Astrocyte of the hippocampus (primary cell): ENCODE measurements at places on chromosomes 11 and 22.
A peak's percentile ranks its signal among the peaks of the same experiment; 100 is the strongest.

DNA sequence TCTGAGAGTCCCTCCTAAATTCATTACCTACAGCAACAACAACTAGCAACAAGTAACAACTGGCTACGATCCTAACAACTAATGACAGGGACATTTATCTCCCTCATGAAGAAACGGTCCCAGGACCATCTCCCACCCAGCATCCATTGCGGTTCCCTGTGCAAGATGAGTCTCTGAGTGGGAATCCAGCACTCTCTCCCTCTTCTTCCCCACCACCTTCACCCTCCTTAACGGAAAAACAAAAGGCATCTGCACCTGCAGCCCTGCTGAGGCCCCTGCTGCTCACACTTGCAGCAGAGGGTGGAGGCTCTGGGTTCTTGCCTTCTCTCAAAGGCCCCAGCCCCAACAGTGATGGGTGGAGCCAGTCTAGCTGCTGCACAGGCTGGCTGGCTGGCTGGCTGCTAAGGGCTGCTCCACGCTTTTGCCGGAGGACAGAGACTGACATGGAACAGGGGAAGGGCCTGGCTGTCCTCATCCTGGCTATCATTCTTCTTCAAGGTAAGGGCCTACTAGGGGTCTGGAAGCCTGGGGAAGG, at the start of gene CD3G:
Gene CD3G (plus strand): TSS at position 364 of the 535 bp plus-strand sequence. CDS start 80 bp downstream, at position 444.
- DNase-seq = no peak

- peak; percentile 87 for DNase-seq
Observed at GRCh38 chr11:33936725-33937604, 45.1 kb upstream of the LMO2 start.

DNA sequence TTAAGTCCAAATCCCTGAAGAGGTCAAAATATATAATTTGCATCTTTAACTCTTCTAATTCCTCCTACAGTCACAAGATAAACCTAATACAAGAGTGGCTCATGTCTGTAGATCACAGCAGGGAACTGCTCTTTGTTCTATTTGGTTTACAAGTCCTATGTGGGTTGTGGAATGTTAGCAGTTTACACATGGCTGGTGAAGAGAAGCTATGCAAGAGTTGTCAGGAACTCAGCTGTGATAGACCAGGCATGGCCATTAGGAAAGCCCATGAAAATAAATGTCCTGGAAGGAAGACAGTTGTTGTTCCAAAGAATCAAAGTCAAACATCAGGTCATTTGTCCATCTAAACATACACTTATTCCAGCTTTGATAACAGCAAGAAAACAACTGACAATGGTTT, 312.4 kb upstream of the PITPNB start:
- peak; percentile 83 for DNase-seq

GRCh38 chr11:76567261-76567660, 103.3 kb downstream of the LRRC32 start:
- no peak for DNase-seq
